ENCODE measurements at places on chromosomes 7 and 10. TPM values are rescaled to one million over a fixed set of nuclear protein-coding genes. Genes with fewer than 3 reads are reported as not detected.

DNA sequence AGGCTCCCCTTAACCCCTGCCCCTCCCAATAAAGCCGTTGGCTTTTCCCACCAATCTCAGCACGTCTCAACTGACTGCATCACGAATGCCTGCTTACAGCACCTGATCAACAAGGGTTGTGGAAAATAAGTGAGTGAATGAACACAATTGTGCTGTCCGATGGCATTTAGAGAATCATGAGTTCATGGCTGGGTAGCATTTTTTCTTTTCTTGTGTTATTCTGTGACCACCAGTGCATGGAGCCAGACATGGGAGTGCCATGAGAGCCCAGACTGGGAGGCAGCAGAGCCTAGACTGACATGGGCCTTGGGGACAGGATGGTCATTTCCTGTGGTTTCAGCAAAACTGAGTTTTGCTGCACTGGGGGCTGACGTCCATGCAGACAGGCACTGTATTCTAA is 254.1 kb upstream of the IGFBP3 start:
- DNase-seq: no peak

DNA sequence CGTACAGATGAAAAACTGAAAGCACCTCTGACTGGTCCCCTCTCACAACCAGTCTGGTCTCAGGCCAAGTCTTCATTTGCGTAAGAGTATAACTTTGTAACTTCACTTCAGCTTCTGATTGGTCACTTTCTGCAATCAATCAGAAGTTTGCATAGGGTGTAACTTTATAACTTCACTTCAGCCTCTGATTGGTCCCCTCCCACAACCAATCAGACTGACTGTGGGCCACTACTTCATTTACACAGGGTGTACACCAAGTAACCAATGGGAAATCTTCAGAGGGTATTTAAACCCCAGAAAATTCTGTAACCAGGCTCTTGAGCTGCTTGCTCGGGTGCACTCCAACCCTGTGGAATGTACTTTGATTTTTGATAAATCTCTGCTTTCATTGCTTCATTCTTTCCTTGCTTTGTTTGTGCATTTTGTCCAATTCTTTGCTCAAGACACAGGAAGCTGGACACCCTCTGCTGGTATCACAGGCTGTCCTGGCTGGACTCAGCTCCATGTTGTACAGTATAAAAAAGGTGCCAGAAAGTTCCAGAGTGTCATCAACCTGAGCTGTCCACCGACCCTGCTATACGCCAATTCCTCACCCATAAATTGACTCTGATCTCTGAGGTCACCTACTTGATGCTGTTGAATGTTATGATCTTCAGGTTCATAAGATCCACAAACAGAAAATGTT is 74.5 kb downstream of the COBL start:
- no peak for DNase-seq

DNA sequence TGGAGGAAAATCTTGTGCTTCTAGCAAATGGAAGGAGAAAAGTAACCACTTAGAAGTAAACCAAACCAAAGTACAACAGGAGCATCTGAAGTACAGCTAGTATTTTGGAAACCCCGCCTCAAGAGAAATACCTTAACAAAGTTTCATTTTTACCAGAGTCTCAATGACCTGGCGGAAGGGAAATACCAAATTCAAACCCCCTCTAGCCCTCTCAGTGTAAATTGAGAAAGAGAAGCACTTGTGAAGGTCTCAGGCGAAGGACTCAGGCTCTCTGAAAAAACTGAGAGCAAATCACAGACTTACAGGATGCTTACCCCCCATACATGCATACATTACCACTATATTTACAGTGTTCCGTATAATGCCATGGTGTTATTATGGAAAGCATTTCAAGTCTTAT is 70.1 kb downstream of the ZPBP start:
- no peak for DNase-seq

GRCh38 chr7:33821970-33822369 is 83.4 kb upstream of the BMPER start:
- DNase-seq: no peak

DNA sequence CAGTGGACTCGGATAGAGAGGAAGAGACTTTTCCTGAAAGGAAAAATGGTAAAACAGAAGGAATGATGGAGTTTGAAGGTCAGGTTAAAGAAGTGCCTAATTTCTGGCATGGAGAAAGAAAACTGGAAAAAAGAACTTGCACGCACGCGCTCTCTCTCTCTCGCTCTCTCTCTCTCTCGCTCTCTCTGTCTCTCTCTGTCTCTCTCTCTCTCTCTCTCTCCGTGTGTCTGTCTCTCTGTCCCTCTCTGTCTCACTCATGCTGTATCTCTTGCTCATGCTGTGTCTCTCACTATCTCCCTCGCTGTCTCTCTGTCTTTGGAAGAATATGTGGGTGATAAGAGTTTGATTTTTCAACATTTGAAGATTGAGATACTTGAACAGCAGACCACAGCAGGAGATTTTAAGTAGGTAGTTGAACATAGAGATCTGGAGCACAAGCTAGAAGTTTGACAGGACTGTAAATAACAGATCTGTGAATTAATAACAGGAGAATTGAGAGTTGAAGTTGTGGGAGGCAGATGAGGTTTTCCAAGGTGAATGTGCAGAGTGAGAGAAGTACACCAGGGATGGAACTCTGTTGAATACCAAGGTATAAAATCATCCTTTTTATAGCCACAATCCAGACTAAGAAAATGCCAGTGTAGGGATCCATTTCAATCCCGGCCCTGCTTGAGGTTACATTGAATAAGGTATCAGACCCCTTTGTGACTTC is 33.1 kb downstream of the ADD3 start:
- no peak for DNase-seq

- no peak for DNase-seq
These were observed 85.2 kb upstream of the CDC14C start for GRCh38 chr7:48839108-48839507.

The CDK6 gene
- total RNA-seq: 12.4 TPM

The AIFM2 gene
- total RNA-seq: 19.4 TPM

- DNase-seq: no peak
These were observed 42.8 kb downstream of the CLRN3 start for GRCh38 chr10:127849921-127850320.

DNA sequence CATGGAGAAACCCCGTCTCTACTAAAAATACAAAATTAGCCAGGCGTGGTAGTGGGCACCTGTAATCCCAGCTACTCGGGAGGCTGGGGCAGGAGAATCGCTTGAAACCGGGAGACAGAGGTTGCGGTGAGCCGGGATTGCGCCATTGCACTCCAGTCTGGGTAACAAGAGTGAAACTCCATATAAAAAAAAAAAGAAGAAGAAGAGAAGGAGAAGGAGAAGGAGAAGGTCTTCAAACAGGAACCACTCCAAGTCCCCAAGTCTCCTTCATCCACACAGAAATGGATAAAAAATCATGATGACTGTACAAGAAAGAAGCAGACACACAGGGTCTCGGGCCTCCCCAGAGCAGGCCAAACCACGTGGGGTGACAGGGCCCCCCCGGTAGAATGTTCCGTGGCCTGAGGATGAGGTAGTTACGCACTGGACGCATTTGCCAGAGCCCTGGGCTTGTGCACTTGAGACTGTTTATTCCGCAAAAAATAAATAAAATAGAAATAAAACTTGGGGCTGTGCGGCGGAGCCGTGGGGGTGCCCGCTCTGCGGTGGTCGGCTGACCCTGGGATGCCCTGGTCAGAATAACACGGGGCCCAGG is 15.8 kb downstream of the VENTX start:
- no peak for DNase-seq

- DNase-seq: no peak
These were observed 351.9 kb downstream of the THSD7A start for GRCh38 chr7:11480143-11480542.

The FAM237B gene
- total RNA-seq: not detected

GRCh38 chr7:43390576-43390975 is 192.3 kb upstream of the STK17A start:
- no peak for DNase-seq

DNA sequence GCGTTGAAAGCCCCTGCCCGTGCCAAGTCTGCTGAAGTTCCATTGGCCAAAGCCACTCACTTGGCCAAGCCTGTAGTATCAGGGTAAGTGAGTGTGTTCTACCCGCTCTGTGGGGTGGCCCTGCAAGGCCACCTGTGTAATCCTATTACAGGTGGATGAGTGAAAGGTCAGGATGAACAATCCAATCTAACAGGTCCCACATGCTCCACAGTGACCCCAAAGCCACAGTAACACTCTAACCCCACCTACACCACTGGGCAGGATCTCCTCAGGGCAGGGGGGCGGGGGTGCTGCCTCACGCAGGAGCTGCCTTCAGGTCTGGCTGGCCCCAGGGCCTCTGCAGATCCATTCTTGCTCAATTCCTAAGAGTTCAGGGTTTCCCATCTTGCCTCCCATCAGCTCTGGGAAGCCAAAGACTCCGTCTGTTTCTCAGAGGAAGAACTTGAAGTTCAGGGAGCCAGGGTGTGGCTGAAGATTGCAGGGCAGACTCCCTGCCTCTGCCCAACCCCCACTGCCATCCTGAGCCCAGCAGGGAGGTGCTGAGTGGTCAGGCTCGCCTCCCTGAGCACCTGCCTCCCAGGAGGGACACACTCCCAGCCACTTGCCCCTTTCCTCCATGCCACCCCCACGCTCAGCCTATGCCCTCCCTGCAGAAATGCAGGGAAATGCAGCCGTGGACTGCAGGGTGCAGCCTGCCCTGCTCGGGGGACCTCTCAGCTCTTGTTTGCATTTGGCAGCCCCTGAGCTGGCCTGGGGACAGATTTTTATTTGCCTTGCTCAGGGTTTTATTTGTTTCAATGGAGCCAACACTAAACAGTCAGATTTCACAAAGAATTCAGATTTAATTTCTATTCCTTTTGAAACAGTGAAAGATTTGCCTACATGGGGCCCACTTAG is 9.8 kb upstream of the COMTD1 start:
- DNase-seq: no peak

GRCh38 chr7:117132321-117133120 is 179.2 kb downstream of the ST7 start:
- no peak for DNase-seq

- DNase-seq: no peak
These were observed 113.6 kb downstream of the EEPD1 start for GRCh38 chr7:36266683-36267082.

DNA sequence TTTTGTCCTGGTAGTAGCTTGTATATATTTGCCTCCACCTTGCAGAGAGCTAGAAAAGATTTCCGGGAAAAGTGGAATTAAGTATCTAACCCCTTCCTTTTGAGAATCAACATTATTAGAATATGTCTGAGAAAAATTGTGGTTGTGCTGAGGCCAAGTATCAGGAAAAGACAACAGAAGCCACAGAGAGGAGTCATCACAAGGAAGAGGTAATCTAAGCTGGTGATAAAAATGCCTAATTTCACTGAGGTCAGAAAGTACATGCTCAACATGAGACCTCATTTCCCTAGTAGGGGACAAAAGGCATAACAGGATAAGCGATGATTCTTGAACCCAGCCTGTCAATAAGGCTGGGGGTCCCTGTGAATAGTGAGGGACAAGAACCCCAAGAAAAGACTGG is 97.0 kb upstream of the PDE1C start:
- no peak for DNase-seq
